ENCODE measurements at places on chromosomes 4 and X.

- DNase-seq: no peak
These were observed 38.9 kb upstream of the GLRA3 start for GRCh38 chr4:174867903-174868302.

GRCh38 chr4:38136604-38137003, 176.4 kb downstream of the PTTG2 start:
- DNase-seq: no peak

DNA sequence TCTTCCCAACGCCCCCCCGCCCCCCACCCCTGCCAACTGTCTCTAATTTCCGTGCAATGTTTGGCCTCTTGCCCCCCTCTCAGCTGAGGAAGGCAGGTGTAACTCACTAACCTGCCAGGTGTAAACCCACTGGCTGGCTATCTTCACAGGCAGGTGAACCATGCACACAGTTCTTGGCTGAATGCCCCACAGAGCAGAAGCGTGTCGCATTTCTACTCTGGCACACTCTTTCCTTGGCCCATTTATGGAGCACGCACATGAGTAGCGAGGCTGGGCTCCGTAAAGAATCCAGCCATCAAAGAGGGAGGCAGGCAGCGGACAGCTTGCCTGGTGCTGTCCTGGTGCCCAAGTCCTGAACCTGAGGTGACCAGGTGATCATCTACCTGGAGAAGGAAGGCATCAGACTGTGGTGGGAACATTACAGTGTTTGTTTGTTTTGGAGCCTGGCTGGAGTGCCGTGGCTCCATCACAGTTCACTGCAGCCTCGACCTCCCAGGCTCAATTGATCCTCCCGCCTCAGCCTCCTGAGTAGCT, 39.2 kb upstream of the CRMP1 start:
- no peak for DNase-seq

GRCh38 chrX:16155581-16156096, 11.6 kb upstream of the MAGEB17 start:
- no peak for DNase-seq

- DNase-seq: no peak
These were observed 660.2 kb downstream of the ADGRL3 start for GRCh38 chr4:61860376-61860775.

GRCh38 chr4:946103-946450, 13.8 kb downstream of the TMEM175 start:
- no peak for DNase-seq

DNA sequence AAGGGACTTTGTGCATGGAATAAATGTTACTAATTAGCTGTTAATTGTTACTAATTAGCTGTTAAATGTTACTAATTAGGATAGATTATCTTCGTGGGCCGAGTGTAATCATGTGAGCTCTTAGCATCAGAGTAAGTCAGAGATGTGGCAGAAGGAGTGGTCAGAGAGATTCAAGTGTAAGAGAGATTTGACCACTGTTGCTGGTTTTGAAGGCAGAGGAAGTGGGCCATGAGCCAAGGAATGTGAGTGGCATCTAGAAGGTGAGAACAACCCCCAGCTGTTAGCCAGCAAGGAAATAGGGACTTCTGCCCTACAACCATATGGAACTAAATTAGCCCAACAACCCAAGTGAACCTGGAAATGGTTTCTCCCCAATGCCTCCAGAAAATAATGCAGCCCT, 28.2 kb downstream of the ODAPH start:
- no peak for DNase-seq

DNA sequence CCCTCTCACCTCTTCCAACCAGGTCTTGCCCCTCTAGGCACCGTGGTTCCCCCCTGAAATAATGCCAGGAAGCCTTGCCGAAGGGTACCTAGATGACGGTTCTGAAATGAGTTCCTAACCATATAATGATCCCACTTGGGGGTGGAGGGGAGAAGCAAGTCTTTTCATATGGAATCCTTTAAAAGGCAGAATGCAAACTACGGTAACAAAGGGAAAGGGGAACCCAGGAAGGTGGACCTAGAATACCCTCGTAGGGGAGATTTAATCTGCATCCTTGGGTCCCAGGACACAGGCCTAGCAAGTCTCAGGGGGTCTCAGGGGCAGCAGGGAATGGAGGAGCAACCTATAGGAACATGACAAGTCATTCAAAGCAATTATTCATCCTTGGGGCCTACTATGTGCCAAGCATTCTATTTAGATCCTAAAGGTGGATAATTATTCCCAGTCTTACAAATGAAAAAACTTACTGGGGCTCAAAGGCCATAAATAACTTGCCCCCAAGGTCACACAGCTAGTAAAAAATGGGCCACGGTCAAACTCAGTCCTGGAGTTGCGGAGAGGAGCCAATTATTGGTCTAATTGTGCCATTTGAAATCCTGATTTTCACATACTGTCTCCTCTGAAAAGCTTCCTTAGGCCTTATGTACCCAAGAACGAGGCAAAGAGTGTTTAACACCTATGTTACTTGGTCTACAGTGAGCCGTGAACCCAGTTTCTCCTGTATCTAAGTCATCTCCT, 8.8 kb downstream of the BCOR start:
- no peak for DNase-seq

DNA sequence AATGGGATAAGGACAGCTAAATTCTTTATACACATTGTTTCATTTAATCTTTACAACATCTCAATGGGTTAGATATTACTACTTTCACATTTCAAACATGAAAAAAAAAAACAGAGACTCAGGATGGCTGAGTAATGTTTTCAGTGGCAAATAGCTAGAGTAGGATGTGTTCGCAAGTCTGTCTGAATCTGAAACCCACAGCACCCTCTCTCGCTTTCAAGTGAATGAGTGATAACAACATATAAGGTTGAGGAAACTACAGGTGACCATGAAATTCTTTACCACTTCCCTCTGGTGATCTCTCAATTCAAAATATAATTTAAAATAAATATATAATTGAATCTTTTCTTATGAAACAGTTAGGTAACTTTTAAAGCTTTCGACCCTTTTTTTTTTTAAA, 162.6 kb downstream of the PRR32 start:
- no peak for DNase-seq

DNA sequence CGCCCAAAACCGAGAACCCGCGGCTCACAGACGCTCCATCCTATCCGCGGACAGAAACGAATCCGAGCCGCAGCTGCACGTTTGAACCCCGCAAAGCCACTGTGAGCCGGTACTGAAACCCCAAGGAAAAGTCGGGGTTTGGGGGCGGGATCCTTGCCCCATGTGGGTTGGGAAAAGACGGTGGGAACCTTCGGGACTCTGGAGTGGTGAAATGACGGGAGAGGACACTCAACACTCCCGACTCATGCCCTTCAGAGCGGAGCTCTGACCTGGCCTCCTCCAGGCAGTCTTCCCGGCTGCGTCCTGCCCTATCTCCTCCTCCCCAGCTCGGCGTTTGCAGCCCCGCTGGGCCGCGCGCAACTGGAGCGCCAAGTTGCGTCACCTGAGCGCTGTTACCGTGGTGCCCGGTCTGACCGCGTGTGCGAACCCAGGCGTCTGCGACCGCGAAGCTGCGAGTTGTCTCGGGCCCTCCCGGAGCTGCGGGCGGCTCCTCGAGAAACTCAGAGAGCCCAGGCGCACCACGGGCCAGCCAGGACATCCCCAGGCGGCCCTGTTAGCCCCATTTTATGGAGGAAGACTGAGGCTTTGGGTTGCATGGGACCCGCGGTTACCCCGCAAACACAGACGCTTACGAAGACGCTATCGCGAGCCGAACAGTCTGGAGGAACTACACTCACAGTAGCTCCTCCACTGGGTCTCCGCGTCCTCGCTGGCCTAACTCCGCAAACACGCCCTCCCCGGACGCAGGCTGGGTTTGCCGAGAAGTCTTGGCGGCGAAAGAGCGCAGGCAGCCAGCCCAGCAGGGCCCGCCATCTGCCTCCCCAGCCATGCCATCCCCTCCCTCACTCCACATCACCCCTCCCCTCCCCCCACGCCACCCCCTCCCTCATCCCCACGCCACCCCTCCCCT, 20.3 kb upstream of the HMX1 start:
- DNase-seq: no peak

DNA sequence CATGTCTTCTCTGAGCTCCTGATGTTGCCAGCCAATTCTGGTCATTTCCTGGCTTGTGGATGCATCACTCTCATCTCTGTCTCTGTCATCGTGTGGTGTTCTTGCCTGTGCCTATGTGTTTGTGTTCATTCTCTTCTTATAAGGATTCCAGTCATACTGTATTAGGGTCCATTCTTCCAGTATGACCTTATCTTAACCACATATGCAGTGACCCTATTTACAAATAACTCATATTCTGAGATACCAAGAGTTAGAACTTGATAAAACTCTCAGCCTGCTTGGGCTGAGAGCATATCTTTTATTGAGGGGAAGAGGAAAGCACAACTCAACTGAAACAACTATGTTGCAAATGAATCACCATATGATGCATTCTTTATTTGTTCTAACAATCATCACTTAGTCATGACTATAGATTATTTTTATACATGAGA, 189.0 kb upstream of the ANXA10 start:
- no peak for DNase-seq

- DNase-seq: no peak
These were observed 81.6 kb downstream of the WDR19 start for GRCh38 chr4:39263895-39264294.

- DNase-seq: no peak
These were observed 246.3 kb downstream of the NDST4 start for GRCh38 chr4:114866901-114867670.

DNA sequence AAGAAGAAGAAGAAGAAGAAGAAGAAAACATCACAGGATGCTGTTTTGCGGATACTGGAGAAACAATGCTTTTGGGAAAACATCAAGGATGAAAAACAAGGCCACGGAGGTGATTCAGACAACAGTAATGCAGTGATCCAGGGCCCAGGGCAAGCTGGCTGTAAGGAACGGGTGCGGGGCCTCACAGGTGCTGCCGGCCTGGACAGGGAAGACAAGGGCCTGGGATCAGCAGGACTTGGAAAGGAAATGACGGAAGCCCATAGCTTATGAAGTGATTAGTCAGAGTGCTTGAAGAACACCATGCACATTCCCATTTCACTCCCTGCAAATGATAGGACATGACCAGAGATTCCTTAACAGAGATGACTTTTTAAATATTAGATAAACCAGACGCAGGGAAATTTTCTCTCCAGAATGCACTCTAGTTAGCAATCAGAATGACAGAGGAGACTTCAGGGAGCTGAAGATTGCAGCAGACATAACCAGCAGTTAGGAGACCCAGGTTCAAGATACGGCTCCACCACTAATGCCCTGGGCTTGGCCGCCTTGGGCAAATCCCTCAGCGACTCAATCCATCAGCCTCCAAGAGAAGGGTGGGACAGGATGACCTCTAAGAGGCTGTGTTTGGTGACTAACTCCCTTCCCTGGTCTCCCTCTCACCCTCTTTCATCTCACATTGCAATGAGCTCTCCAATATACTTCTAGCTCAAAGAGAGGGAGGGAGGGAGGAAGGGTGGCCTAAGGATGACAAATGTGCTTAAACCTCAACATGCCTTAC, 54.1 kb downstream of the APBB2 start:
- no peak for DNase-seq

GRCh38 chrX:40248822-40249221, 151.1 kb upstream of the BCOR start:
- no peak for DNase-seq

DNA sequence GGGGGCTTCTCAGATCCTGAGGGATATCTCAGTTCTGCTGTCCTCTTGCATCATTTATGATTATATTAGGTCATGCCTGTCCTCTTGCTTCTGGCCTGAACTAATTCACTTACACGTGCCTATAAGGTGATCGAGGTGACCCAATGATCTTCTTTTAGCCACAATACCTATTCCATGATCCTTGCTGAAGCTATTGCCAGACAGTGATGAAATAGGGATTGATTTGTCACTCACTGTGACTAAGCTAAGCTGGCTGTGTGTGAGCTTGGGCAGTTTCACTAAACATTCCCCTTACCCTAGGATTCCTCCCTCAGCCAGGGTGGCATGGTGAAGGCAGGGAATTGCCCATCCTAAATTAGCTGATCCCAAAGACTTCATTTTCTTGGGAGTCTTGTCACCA, 19.0 kb downstream of the HADH start:
- no peak for DNase-seq

GRCh38 chr4:141036786-141037185, 96.5 kb downstream of the RNF150 start:
- no peak for DNase-seq

DNA sequence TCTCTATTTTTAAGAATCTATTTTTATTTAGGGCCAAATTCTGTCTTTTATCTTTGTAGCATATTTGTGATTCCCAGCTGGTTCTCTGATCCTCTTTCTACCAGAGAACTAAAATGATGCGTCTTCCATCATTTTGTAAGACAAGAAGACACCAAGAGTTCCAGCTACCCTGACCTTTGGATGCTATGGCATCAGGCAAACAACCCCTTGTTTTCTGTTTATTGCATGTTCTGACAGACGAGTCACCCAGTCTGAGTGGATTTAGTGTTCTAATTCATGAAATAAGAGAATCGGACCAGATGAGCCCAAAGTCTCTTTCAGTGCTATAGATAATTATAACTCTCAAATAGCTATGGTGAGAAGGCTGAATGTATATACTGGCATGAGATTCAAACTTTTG, 69.7 kb downstream of the ZFYVE28 start:
- no peak for DNase-seq

DNA sequence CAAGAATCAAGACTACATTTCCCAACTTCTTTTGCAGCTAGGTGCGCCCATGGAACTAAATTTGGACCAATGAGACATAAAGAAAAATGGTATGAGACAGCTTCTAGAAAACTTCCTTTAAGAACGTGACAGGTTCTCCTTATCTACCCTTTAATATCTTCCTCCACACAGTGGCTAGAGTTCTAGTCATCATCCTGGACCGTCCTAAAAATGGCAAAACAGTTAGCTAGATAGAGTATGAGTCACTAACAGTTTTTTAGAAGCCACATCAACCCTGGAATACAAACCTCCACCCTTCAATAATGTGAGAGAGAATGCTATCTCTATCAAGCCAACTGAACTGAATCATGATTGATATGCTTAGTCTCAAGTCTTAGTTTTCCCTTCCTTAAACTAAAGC, 267.9 kb upstream of the SLC7A11 start:
- DNase-seq: no peak

DNA sequence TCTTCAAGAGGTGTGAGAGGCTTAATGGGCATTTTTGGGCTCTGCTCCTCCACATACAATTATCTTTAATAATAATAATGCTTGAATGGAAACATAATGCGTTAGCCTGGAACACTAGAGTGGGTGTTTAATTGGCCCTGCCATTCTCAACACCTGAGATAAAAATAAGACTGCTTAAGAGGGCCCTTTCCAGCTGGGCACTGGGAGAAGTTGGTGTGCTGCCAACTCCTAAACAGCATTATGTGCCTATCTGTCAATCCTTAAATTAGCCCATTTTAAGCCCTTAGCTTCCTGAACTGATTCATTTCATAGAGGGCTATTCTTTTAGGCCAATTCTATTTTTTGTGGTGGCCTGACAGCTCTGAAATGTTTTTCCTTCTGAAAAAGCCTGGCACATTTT, 211.1 kb upstream of the ZIC3 start:
- no peak for DNase-seq

DNA sequence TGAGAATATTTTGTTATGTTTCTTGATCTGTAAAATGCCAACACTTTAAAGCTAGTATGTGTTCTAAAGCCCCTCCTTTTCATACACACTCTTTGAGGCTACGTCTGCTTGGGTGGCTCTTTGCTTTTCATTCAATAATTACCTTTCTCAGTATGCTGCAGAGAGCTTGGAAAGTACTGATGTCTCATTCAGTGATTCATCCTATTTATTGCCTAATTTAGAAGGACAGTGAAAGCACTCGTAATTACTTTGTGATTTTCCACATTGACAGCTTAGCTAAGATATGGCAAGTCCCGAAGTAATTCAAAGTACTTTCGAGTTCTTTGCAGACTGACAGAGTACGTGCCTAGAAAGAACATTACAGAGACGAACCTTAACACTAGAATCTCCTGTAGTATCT, 57.2 kb downstream of the BMP15 start:
- no peak for DNase-seq
